ENCODE measurements at places on chromosomes 7 and 10.

DNA sequence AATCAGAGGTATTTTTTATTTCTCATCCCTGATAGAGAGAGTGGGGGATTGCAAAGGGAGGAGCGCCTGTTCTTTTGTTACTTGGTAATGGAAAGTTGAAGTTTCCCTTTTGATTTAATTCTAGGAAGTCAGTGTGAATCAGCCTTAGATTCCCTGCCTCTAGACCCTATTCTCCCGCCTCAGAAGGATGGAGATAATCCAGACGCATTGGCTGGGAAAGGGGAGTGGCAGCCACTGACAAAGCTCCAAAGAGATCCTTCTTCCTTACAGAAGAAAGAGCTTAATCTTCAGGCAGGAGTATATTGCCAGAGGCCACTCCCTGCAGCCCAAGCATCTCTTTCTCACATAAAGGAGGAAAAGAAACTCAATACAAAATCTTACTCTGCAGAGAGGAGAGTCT lies 122.3 kb upstream of the GALNT17 start:
- no peak for DNase-seq

DNA sequence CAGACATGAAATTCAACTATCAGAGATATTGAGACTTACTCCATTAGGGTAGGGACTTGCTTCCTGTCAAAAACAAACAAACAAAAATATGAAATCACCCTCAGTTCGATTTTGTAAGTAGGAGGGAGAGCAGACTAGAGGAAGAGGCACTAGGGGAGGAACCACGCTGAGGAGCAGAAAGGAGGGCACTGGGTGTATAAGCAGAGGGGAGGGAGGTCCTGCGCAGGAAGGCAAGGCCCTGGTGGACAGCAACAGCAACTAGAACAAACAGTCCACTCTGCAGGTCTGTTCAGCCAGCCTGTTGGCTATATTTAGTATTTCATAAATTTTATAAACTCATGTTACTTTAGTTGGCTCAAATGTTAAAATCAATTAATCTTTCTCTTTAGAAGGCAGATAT lies 937.1 kb upstream of the C7orf33 start:
- no peak for DNase-seq

DNA sequence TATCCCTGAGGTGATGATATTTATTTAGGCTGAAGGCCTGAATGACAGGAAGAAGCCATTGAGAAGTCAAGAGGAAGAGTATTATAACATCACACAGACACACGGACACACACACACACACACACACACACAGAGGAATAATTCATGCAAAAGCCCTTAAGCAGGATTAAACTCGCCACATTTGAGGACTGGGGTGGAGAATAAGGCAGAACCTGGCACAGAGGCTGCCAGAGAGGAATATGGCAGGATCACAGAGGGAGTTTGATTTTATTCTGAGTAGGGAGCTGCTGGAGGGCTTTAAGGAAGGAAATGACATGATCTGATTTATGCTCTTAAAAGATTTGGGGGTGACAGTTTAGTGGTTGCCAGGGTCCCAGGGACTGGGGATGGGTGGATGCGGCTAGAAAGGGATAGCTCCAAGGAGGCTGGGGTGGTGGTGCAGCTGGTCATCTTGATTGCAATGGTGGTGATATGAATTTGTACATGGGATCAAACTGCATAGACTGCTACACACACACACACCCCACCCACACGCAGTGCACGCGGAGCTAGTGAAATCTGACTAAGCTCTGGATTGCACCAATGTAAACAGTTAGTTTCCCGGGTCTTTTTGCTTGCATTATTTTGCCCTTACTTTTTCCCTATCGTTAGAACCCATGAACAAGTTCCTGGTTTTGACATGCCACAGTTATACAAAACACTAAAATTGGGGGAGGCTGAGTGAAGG lies 11.2 kb downstream of the SMURF1 start:
- DNase-seq = no peak

DNA sequence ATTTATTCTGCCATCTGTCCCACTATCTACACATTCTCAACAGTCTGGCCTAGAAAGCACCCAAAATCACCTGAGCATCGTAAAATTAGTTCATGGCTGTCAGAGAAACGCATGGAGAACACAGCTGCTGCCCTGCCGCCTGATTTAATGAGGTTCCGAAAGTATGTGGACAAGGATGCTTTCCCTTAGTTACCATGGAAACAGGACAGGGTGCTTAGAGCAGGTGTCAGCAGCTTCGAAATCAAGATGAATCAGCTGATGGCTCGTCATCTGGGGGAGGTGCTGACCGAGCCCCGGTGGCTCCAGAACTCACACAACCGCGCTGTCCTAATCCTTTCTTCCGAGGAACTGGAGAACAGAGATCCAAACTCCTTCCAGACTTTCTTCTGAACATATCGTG lies 151.5 kb downstream of the TEX36 start:
- no peak for DNase-seq

GRCh38 chr7:101162551-101163278 lies 2.7 kb downstream of the VGF start:
- no peak for DNase-seq

DNA sequence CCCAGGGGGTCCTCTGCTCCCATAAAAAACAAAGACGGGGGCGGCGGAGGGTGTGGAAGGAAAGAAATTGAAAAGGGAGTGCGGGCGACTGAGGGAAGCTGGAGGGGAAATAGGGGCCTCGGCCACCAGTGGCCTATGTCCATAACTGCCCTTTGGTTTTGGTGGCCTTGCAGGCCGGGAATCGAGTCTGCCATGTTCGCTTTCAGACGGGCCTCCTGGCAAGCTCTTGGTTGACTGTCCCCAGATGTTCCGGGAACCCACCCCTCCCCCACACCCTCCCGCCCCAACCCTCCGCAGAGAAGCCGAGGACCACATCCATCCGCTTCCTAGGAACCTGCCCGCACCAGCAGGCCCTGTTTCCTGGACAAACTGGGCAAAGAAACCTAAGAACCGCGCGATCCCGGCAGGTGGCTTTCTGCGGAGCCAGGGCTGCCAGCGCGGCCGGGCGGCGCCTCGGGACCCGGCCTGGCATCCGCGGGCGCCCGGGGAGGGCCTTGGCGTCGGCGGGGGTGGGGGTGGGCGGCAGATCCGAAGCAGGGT lies 20.0 kb upstream of the GATA3 start:
- DNase-seq = no peak

DNA sequence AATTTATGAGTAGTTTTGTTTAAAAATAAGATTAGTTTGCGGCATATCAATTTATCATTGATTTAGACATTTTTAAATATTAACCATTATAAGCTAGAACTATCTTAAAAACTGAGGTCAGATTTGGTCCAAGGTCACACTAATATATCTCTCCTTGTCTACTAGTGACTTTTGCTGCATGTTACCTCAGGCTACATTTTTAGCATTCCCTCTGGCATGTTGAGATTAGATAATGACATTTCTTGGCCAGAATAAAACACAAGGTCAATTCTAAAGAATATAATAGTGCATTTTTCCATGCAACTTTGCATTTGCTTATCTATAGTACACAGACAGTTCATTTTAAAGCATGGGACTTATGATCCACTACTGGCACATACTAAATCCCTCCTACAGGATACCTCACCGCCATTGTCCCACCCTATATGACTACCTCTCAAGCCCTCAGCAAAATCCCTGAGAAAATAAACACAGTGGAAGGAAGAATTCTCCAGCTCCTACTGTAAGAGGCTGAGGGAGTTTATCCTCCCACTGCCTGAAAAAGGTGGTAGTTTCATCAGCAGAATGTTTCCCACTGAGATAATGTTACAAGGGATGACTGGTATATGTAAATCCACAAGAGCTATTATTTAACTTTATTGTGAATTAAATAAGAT lies 816.4 kb downstream of the GRM8 start:
- no peak for DNase-seq

- DNase-seq = no peak
These were observed 215.5 kb downstream of the INHBA start for GRCh38 chr7:41487229-41487940.

DNA sequence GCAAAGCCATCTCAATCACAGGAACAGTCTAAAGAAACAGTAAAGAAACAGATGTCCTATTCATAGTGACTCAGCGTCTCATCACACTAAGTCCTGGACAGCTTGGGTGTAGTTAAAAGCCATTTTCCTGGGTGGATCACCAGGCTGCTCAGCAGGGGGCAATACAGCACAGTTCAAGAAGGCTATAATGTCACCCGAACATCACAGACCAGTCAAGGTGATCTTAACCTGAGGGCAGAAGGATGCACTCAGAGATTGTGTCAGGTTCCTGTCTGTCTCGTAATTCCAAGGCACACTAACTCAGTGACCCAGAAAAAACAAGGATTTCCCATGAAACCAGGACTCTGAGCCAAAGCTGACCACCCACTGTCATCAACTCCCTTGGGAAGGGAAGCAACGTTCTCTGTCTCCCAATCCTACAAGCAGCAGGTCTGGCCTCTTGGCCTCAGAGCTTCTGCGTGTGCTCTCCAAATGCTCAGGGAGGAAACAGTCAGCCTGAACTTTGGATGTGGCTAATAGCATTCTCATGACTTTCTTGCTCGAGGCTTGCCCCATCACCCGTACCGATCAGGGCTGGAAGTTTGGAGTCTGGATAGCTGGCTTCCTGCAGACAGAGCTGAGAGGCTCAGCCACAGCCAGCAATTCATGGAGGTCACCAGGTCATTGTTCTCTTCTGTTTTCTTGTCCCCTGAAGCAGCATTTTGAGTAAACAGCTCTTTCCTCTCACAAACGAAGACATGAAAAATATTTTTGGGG lies 90.4 kb upstream of the FAM171A1 start:
- no peak for DNase-seq

DNA sequence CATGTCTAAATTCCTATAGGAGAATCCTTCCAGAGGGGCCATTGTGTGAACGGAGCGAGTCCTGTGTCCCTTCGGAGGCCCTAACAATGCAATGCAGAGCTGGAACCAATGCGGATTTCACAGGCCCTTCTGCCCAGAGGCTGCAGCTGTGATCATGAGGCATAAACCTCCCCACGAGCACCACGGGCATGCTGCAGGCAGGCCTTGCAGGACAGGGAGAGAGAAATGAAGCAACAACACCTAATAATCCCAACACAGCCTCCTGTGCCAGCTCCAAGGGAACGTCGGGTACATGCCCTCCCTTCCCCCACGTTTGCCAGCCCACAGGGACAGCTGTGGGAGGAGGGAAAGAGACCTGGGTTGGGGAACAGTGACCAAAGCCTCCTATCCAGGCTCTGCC lies 74.4 kb downstream of the TNS3 start:
- DNase-seq = no peak

DNA sequence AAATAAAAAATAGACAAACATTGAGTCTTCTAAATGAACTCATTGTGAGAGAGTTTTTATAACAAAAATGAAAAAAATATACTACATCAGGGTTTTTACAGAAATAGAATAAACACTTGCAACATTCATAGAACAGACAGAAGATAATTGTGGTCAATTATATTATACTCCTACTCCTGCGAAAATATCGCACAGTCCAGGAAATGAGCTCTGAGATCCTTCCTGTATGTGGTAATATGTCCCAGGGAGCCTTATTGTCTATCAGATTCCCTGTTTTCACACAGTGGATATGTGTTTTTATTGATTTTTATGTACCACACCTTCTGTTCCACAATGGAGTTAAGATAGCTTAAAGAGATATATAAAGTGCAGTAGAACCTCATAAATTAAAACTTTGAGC lies 27.5 kb upstream of the RELN start:
- no peak for DNase-seq

GRCh38 chr10:86918022-86918471 lies 39.4 kb downstream of the MMRN2 start:
- DNase-seq = no peak

DNA sequence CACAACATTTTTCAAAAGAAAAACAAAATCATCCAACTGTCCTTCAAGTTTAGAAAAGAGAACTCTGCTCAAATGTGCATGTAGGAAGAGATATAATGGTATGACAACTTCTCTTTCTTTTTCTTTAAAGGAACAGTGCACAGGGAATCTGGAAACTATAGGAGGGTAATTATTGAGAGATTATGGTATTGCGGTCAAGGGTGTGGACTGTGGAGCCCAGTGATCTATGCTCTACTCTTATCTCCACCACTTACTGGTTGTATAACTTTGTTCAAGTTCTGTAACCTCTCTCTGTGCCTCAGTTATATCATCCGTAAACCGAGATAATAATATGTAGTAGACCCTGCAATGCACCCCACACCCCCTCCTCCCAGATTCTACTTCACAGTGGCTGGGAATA lies 69.8 kb upstream of the PCGF5 start:
- no peak for DNase-seq

GRCh38 chr7:52017802-52018679 lies 701.4 kb upstream of the COBL start:
- DNase-seq = no peak

GRCh38 chr10:22280078-22280477 lies 36.1 kb upstream of the COMMD3 start:
- DNase-seq = no peak

DNA sequence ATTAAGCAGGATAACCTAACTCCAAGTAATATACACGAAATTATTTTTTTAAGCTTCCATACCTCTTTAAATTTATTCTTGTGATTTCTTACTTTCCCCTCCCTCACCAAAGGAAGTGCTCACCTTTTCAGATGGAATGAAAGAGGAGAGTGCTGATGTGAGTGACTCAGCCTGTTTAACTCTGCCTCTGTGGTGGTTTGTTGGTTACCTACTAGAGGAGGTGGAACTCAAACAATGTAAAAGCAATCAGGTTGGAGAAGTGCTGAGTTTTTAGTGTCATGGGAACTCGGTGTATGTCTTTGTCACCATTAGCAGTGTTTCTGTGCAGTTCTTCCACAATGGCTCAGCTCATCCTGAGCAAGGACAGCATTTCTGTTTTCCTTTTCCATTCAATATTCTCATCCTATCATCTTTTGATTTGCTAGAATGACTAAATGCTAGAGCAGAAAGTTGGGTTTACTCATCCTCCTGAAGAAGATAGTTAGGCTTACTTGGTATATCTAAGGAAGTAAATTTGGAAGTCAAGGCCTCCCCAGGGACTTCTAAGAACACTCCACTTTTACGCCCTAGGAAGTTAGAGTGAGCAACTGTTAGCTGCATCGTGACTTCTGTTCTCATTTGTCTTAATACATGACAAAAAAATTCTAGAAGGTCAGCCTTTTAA lies 6.0 kb downstream of the ADD3 start:
- no peak for DNase-seq

DNA sequence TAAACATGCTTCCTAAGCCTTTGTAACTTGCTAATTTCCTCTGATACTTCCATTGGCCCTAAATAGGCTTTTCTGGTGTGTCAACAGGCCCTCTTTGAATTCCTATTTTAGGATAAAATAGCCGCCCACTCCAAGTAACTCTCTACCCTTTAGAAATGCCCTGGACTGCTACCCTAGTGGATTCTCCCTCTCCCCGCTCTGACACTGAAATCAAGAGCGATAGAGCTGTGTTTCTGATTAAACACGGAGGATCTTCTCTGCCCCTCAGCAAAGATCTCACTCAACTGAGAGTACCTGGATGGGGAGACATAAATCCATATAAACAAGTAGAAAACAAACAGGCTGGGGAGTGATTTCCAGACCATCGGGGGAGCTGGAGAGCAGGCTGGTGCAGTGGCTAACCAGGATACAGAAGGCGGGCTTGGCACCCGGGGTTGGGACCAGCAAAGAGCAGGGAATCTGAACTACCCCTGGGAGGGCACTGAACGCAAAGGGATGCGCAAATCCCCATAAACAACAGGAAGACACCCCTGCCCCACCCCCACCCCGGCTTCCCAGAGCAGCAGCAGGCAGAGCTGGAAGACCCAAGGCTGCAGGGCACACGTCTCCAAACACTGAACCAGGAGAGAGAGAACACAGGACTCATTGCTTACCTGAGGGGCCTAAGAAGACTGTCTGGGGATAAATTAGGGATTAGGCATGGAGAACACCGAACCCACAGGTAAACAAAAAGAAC lies 2.5 kb downstream of the ASB13 start:
- DNase-seq = no peak

- no peak for DNase-seq
These were observed 24.6 kb downstream of the C7orf33 start for GRCh38 chr7:148615085-148615730.

GRCh38 chr7:19899529-19899928 lies 126.1 kb upstream of the TMEM196 start:
- DNase-seq = no peak
